ENCODE measurements at places on chromosomes 3 and 15.

- DNase-seq, result no peak
These were observed 115.0 kb upstream of the ABHD17C start for GRCh38 chr15:80580106-80580505.

GRCh38 chr15:62254137-62254934, 89.3 kb upstream of the C2CD4B start:
- no peak for DNase-seq

DNA sequence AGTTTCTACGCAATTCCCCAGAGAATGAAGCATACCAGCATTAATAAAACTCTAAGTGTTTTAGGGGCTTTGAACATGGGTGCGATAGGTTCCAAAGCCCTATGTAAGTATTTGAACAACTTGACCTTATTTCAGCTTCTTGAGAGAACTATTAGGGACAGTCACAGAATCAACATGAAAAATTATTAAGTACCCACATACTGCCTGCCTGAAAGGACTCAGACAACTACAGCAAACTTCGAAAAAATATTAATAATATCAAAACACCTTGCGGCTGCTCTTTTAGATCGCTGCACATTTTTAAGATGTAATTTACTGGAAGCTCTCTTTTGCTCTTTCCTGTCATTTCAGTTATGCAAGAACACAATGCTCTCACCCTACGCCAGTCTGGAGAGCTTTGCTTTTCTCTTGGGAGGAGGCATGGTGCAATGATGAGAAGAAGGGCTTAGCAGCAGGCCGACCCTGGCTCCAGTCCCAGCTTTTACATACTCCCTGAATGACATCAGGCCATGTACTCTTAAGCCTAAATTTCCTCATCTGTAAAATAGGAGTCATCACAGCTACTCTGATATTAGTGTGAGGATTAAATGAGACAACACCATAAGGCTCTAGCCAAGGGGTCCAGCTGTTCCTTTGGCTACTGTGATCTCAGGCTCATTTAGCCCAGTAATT, 640.7 kb downstream of the FHIT start:
- DNase-seq, result no peak

DNA sequence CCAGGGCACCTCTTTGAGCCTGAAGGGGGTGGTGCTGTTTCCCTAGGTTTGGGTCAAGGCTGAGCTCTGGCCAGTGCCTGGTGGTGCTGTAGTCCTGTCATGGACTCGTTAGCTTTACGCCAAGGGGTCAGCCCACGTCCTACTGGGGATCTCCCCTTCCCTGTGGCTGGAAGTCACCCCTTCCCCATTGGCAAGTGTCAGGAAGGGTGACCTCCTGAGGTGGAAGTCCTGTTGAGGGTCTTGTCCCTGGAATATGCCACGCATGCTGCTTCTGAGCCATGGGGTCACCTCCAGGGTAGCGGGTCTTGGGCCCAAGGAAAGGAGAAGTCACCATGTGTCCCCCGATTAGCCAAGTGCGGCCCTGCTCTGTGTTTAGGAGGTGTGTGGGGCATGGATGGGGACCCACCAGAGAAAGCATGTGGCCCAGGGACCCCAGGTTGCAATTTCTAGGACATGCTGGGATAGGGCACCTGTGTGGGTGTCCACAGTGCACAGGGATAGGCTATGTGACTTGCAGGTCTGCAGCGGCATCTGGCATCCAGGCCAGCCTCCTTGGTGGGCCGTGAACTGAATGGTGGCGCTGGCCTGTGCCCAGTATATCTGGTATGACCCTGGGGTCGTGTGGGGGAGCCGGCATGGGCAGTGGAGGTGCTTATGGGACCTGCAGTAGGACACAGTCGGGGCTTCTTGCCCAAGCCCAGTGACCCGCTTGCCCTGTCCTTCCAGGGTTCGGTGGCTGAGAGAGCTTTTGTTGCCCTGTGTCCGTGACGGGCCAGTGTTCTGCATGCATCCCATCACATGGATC, 226.7 kb downstream of the SNRPN start:
- DNase-seq, result no peak

GRCh38 chr15:62788224-62788623, 254.3 kb upstream of the TPM1 start:
- no peak for DNase-seq

DNA sequence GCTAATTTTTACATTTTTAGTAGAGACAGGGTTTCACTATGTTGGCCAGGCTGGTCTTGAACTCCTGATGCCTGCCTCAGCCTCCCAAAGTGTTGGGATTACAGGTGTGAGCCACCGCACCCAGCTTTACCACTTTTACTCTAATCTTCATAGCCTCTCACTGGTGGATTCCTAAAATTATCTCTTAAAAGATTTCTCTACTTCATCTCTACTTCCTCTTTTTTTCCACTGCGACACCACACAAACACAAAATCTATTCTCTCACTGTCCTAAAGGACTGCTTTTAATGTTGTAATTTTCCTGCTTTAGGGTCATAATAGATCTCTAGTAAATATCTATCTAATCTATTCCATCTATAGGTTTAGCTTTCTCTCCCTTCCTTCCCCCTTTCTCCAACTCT, 34.0 kb upstream of the TBL1XR1 start:
- DNase-seq, result no peak

DNA sequence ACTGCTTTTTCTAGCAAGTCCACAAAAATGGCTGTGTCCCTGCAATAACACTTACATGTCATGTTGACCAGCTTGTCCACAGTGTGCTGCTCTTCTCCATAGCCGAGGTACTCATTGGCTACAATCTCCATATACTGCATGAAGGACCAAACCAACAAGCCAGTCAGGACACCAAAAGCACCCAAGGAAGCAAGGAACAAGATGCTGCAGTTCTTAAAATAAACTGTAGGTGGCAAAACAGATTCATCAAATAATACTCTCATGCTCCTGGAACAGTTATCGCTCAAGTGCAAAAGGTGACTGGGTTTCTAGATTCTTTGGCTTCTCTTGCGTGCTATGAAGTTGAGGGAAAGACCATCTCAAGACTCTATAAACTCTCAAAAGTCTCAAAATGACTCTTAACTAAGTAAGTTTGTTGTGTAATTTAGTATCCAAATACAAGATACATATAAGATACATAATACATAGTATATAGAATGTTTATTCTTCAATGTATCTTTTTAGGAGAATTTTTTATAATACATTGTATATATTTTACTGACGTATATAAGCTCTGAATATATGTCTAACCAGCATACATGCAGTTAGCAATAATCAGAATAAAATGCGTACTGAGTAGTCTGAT, 57.0 kb downstream of the NEK10 start:
- DNase-seq, result no peak

DNA sequence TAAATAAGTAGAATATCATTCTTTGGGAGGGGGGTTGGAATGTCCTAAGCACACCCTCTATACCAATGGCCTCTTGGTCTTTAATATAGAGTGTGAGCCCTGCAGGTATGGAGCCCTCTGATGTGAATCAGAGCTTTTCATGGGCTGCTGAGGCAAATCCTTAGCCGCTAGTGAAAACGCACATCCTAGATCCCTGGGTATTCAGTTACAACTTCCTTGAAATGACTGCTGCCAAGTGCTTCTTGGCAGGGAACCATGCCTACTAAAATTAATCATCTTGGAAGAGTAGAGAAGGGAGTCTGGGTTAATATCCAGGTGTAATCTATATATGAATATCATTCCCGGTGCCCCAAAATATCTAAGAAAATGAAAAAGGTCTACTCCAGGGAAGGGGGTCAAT, 109.1 kb downstream of the POLQ start:
- no peak for DNase-seq

DNA sequence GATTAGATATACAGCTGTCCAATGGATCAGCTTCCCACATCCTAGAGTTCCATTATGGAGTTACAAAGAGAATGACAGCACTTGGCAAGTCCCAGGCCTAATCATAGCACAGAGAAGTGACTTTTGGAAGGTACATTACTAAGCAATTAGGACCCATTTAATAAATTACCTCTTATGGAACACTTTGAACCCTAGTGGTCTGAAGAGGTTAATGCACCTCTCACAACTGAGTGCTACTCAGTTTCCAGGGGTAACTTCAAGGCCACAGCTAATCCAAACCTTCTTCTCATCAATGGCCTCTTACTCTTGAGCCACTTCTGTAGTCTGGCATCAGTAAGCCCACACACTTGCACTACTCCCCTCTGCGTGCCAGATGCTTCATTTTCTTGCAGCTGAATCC, 34.9 kb upstream of the MEIS2 start:
- no peak for DNase-seq

DNA sequence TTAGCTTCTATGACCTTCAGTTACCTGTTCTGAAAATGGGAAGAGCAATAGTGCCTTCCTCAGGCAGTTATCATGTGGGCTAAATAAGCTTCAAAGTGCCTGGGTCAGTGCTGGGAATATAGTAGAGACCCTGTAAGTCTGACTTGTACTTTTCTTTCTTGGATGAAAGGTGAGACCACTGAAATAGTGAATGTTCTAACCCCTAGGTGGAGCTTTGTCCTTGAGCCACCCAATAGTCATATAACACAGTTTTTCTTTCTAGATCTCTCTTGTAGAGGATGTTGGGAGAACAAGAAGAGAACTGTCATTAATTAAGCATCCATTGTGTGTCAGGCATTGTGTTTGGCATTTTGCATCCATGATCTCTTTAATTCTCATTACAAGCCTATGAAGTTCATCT, 13.0 kb upstream of the BFSP2 start:
- no peak for DNase-seq

DNA sequence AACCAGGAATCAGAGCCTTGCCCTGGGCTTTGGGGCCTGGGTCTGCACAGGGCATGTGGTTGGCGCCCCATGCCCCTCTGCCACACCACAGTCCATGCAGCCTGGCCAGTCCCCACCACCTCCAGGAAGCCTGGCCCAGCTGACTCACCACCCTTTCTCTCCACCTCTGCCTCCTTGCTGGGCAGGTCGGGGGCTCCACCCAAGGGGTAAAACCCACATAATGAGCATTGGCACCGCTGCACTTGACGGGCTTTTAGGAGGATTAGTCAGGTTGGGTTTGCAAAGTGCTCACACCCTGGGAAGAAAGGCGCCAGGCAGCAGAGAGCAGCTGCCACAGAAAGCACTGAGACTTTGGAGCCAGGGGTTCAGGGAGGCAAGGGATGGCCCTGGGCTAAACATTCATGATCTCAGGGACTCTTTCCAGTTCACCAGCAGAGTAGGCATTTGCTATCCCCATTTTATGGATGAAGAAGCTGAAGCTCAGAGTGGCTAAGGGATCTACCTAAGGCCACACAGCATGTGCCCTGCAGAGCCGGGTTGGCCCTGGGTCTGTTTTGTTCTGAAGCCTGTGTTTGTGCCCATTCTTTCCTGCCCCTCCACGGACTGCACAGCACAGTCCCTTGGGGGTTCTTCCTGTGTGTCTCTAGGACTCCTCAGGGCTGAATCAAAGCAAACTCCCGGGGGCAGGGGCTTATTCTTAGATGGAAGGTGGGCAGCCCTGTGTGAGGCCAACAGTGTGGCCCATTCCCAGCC, 113.4 kb downstream of the ETFA start:
- no peak for DNase-seq

DNA sequence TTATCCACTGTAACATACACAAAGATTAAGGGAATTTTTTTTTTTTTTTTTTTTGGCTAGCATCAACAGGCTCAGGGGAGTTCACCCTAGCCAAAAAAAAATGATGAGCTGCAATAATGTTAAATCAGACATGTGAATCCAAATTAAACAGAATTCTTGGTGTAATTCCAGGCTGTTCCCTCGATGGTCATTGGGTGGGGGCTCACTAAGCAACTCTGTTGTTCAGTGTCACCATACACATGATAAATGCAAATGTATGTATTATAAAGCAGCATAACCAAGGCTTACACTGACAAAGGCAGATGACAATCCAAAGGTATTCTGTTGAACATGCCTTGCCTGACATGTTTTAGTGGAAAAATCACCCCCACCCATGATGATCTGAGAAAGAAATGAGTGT, 29.0 kb downstream of the IL1RAP start:
- DNase-seq, result no peak

- DNase-seq, result no peak
These were observed 8.4 kb downstream of the PIGB start for GRCh38 chr15:55327387-55327786.

DNA sequence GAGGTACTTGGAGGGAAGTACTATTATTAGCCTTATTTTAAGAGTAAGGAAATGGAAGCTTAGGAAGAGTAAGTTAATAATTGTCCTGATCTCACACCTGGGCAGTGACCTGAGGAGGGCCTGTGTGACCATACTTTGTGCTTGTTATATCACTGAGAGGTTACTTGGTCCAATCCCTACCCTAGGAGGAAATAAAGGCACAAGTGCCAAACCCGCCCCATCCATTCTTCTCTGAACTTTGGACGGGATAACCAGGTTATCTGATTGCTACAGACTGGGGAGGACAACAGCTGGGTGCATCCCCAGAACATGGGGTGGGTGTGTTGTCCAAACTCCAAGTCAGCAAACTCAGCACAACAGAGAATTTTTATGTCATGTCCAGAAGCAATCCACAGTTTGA, 77.7 kb upstream of the NR2E3 start:
- DNase-seq, result no peak

GRCh38 chr3:184058029-184058428, 5.2 kb downstream of the HTR3C start:
- no peak for DNase-seq

DNA sequence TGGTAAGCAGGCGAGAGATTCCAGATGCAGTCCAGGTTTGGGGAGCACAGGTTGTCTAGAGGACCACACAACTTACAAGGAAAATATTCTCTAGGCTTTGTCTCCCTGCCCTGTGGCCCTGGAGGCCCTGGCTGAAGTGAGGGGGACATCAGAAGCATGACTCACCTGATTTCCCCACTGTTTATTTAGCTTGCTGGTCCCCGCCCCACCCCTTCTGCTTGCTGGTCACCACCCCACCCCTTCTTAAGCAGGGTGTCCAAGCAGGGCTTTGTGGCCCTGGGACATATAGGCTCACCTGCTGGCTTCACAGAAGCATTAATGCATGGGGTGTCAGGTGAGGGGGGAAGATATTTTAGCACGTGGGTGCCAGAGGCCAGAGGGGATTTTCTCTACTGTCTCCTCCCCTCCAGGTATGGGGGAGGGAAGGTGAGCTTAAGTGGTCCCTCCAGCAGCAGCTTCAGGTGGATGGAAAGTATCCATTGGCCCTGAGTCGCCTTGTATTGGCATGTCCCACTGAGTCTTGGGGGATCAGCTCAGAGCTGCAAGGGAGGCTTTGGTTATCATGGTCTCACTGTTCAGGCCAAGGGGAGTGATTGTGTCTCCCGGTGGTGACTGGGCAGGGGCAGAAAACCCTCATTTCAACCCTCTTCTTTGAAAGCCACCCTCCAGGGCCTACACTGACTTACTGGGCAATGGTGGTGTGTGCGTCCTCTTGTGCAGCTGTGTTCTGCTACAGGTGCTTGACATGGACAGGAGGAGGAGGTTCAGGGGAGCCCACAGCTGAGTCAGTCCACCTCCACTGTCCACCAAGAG, 49.8 kb downstream of the GASK1A start:
- no peak for DNase-seq

DNA sequence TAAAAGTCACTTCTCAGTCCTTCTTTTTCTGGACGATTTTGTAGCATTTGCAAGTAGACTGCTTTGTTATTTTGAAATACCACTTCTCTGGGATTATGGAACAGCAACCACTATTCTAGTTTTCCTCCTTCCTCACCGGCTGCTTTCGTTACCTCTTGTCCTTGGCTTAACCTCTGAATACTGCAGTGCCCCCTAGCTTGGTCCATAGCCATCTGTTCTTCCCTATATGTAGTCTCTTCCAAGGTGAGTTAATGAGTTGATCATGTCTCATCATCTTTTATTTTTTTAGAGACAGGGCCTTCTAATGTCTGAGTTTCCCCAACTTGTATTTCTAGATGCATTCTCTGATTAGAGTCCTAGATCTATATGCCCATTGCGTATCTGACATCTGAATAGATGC, 694.3 kb downstream of the NTRK3 start:
- DNase-seq, result no peak

Data from GOT3 (cell line).